ENCODE measurements at places on chromosomes 5 and 9. TPM values are rescaled to one million over a fixed set of nuclear protein-coding genes. Genes with fewer than 3 reads are reported as not detected.

DNA sequence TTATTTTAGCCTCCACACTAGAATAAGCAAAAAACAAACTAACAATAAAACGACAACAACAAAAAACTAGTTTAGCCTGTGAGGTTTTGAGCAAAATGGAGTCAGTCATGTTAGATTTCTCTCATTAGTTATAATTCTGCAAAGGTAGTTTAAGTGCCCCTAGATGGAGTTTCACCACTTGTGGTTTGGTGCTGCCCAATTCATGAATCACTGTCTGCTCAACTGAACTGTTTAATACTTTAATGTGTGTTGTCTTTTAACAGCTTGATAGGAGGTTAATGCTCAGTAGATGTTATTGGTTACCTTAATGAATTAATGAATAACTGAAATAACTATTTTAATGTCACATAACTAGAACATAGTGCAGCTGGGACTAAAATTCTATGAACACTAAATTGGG, 3.5 kb upstream of the PLAA start:
- DNase-seq, result no peak
- no peak overlapping the region for H3K4me3 ChIP-seq
- no peaks in the 10 kb centered on the region for H3K4me1 ChIP-seq
- H3K27me3 ChIP-seq, result no peaks in the 10 kb centered on the region
- H3K36me3 ChIP-seq, result no peaks in the 10 kb centered on the region

The PITX1 gene
- 2.7 TPM for total RNA-seq

- no peaks in the 10 kb centered on the region for H3K36me3 ChIP-seq
- DNase-seq, result no peak
- no peak overlapping the region for H3K4me3 ChIP-seq
- no peak overlapping the region for H3K27ac ChIP-seq
- peaks cover 63% of the 10 kb centered on the region for H3K27me3 ChIP-seq
- H3K4me1 ChIP-seq, result no peaks in the 10 kb centered on the region
These were observed 12.5 kb upstream of the FOXE1 start for GRCh38 chr9:97840521-97840920.

The COL15A1 gene
- total RNA-seq, result 0.07 TPM

GRCh38 chr5:51748647-51749046, 365.4 kb downstream of the ISL1 start:
- H3K27ac ChIP-seq, result no peak overlapping the region
- DNase-seq, result no peak
- H3K27me3 ChIP-seq, result no peaks in the 10 kb centered on the region
- H3K4me1 ChIP-seq, result no peaks in the 10 kb centered on the region

The DRD1 gene
- 0.34 TPM for total RNA-seq

GRCh38 chr9:91395553-91396471, 27.8 kb downstream of the NFIL3 start:
- no peak for DNase-seq
- no peak overlapping the region for H3K27ac ChIP-seq
- no peaks in the 10 kb centered on the region for H3K27me3 ChIP-seq
- no peak overlapping the region for H3K4me3 ChIP-seq

The SH3GL2 gene
- total RNA-seq, result 7.7 TPM

GRCh38 chr5:123449424-123449974, 26.3 kb upstream of the CEP120 start:
- H3K27ac ChIP-seq, result peak overlapping the region; percentile 13
- no peak overlapping the region for H3K4me3 ChIP-seq
- H3K27me3 ChIP-seq, result no peaks in the 10 kb centered on the region
- H3K4me1 ChIP-seq, result no peaks in the 10 kb centered on the region
- no peak for DNase-seq

The PAX5 gene
- total RNA-seq, result 0.14 TPM

Measured in endodermal cell (in vitro differentiated cells).